ENCODE measurements at places on chromosomes 5 and 9. TPM values are rescaled to one million over a fixed set of nuclear protein-coding genes. Genes with fewer than 3 reads are reported as not detected.

- H3K4me3 ChIP-seq: no peak overlapping the region
- no peak for DNase-seq
- no peaks in the 10 kb centered on the region for H3K36me3 ChIP-seq
- no peak overlapping the region for H3K27ac ChIP-seq
- H3K27me3 ChIP-seq: no peaks in the 10 kb centered on the region
These were observed 809.8 kb upstream of the NUDT12 start for GRCh38 chr5:104372376-104372775.

- H3K27me3 ChIP-seq: no peaks in the 10 kb centered on the region
- no peaks in the 10 kb centered on the region for H3K36me3 ChIP-seq
- no peak overlapping the region for H3K27ac ChIP-seq
- H3K4me3 ChIP-seq: no peak overlapping the region
- H3K4me1 ChIP-seq: no peaks in the 10 kb centered on the region
- no peak for DNase-seq
These were observed 396.3 kb downstream of the KDM4C start for GRCh38 chr9:7154003-7154619.

The CCL27 gene
- total RNA-seq: not detected

DNA sequence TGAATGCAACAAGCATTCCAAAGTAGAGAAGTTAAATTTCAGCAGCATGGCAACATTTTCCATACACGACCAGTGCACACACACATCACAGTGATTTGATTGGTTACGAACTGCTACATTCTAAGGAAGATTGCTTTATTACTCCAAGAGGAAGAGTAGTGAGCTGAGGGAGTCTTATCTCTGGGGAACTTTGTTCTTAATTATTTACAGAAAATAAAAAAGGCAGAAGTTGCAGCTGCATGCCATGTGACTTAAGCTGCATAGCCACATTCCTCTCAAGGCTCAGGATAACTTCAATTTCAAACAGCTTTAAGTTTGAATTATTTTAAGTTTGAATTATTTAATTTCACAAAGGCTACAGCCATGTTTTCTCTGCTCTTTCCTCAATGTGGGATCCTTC, 71.6 kb upstream of the HSPB3 start:
- no peaks in the 10 kb centered on the region for H3K4me1 ChIP-seq
- no peak overlapping the region for H3K27ac ChIP-seq
- no peaks in the 10 kb centered on the region for H3K36me3 ChIP-seq
- no peak overlapping the region for H3K4me3 ChIP-seq
- no peak for DNase-seq
- no peaks in the 10 kb centered on the region for H3K27me3 ChIP-seq

The PIP5K1B gene
- 0.33 TPM for total RNA-seq

DNA sequence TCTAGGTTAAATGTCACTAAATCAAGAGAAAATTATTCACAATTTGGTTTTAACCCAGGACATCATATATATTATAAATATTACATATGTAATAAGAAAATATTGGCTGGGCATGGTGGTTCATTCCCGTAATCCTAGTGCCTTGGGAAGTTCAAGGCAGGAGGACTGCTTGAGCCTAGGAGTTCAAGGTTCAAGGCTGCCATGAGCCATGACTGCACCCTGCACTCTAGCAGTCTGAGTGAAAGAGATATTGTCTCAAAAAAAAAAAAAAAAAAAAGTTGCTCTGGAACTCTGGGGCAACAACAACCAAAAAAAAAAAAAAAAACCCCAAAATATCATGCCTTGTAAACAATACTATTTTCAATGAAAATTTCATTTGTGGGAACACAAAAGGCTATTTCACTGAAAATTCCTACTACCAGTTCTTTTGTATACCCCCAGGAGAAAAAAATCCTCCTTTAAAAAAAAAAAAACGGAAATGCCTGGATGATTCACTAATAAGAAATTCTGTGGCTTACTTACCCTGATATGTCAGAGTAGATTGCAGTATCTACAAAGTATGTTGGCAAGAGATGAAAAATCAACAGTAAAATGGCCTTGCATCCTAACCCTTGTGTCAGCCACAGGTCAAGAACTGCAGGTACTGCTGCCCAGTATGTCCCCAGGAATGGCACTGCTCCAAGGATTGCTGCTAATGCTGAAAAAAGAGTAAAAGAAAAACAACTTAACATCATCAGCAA, 22.6 kb upstream of the CTNNAL1 start:
- peak overlapping the region; percentile 55 for H3K27ac ChIP-seq
- peaks cover 1% of the 10 kb centered on the region for H3K4me1 ChIP-seq
- DNase-seq: no peak
- H3K36me3 ChIP-seq: peaks cover 9% of the 10 kb centered on the region

- H3K4me3 ChIP-seq: no peak overlapping the region
- H3K36me3 ChIP-seq: no peaks in the 10 kb centered on the region
- no peak for DNase-seq
- H3K27me3 ChIP-seq: no peaks in the 10 kb centered on the region
- no peak overlapping the region for H3K27ac ChIP-seq
These were observed 352.1 kb downstream of the MLLT3 start for GRCh38 chr9:20270161-20270560.

The PMPCA gene
- total RNA-seq: 39.5 TPM

DNA sequence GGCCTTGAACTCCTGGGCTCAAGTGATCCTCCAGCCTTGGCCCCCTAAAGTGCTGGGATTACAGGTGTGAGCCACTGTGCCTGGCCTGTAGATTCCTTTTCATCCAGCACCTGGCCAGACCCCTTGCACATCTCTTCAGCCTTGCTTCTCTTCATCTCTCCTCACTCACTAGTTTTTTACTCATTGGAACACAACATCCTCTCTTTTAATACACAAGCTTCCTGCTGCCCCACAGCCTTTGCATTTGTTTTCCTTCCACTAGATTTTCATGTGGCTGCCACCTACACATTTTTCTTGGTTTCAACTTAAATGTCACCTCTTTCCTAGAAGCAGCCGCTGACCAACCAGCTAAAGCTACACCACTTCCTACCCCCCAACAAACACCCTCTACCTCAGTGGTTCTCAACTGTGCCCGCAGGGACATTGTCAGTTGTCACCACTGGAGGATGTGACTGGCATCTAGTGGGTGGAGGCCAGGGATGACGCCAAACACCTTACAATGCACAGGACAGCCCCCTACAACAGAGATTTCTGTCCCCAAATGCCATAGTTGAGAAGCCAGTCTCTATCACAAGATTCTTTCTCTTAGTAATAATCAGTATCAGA, 33.7 kb downstream of the HAVCR1 start:
- H3K27ac ChIP-seq: no peak overlapping the region
- no peaks in the 10 kb centered on the region for H3K36me3 ChIP-seq
- H3K4me3 ChIP-seq: no peak overlapping the region
- DNase-seq: no peak
- no peaks in the 10 kb centered on the region for H3K4me1 ChIP-seq
- no peaks in the 10 kb centered on the region for H3K27me3 ChIP-seq

DNA sequence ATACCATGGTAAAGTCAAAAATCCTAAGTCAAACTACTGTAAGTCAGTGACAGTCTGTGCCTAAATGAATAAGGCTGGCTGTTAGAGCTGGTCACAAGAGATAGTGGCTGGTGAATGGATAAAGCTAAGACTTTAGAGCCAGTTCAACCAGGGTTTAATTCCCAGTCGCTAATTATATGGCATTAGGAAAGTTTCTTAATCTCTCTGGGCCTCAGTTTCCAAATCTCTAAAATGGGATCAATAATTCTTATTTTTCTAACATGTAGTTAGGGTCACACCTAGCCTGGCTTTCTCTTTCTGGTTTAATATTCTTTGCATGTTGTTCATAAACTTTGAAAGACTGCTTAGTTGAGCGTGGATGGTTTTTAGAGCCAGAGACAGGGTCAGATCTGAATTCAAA, 64.8 kb downstream of the SMIM15 start:
- H3K27ac ChIP-seq: no peak overlapping the region
- H3K4me1 ChIP-seq: no peaks in the 10 kb centered on the region
- H3K27me3 ChIP-seq: no peaks in the 10 kb centered on the region
- no peaks in the 10 kb centered on the region for H3K36me3 ChIP-seq
- H3K4me3 ChIP-seq: no peak overlapping the region
- DNase-seq: no peak

GRCh38 chr9:70013598-70014196, 30.0 kb upstream of the MAMDC2 start:
- no peaks in the 10 kb centered on the region for H3K36me3 ChIP-seq
- no peak overlapping the region for H3K27ac ChIP-seq
- H3K27me3 ChIP-seq: no peaks in the 10 kb centered on the region
- DNase-seq: no peak

DNA sequence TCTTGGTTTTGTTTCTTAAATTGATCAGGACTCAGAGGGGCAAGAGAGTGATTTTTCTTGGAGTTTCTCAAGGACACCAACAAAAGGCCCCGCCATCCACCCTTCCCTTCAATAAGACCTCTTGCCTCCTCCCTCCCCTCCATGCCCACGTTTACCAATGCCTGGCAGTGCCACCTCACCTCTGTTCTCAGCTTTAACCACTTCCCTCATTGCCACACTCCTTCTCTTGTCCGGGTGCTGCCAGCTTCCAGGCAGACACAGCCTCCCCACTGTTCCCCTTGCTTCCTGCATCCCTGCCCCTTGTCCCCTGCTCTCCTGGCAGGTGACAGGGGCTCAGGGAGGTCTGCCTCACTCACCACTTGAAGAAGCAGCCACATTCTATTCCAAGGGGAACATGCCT, 90.8 kb downstream of the LHX2 start:
- H3K27ac ChIP-seq: no peak overlapping the region
- H3K4me3 ChIP-seq: no peak overlapping the region
- DNase-seq: no peak

- no peaks in the 10 kb centered on the region for H3K36me3 ChIP-seq
- no peak overlapping the region for H3K27ac ChIP-seq
- H3K4me1 ChIP-seq: no peaks in the 10 kb centered on the region
- no peaks in the 10 kb centered on the region for H3K27me3 ChIP-seq
- DNase-seq: no peak
These were observed 96.5 kb upstream of the SLC25A48 start for GRCh38 chr5:135737701-135738563.

The SLC6A19 gene
- total RNA-seq: 4.9 TPM

The NMUR2 gene
- not detected for total RNA-seq

The TRIM7 gene
- not detected for total RNA-seq

- no peaks in the 10 kb centered on the region for H3K36me3 ChIP-seq
- H3K4me3 ChIP-seq: no peak overlapping the region
- H3K27ac ChIP-seq: no peak overlapping the region
- H3K4me1 ChIP-seq: no peaks in the 10 kb centered on the region
- no peaks in the 10 kb centered on the region for H3K27me3 ChIP-seq
These were observed 130.7 kb downstream of the PRKACG start for GRCh38 chr9:68883224-68883623.

DNA sequence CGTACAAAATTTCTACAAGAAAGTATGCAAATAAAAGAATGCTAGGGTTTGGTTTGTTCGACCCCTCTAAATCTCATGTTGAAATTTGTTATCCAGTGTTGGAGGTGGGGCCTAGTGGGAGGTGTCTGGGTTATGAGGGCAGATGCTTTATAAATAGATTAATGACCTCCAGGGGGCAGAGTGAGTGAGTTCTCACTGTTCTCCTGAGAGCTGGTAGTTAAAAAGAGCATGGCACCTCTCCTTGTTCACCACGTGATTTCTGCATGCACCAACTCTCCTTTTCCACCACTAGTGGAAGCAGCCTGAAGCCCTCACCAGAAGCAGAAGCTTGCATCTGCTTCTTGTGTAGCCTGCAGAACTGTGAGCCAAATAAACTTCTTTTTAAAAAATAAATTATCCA, 50.4 kb upstream of the FAM170A start:
- H3K4me3 ChIP-seq: no peak overlapping the region
- H3K27ac ChIP-seq: no peak overlapping the region

GRCh38 chr5:111256128-111256527, 31.9 kb downstream of the CAMK4 start:
- DNase-seq: no peak
- H3K27me3 ChIP-seq: no peaks in the 10 kb centered on the region
- no peaks in the 10 kb centered on the region for H3K4me1 ChIP-seq
- H3K4me3 ChIP-seq: no peak overlapping the region

The PDGFRB gene
- total RNA-seq: 13.1 TPM

DNA sequence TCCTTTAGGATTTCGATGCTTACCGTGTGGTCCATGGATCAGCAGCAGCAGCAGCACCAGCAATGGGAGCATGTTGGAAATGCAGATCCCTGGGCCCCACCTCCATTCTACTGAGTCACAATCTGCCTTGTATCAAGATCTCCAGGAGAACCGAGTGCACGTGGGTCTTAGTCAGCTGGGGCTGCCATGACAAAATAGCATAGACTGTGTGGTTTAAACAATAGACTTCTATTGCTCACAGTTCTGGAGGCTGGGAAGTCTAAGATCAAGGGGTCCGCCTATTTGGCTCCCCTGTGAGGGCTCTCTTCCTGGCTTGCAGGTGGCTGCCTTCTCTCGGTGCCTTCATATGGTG, 1.3 kb upstream of the PROP1 start:
- no peaks in the 10 kb centered on the region for H3K4me1 ChIP-seq
- no peak for DNase-seq
- H3K27ac ChIP-seq: no peak overlapping the region

GRCh38 chr5:662751-663435, 30.3 kb downstream of the TPPP start:
- no peak overlapping the region for H3K27ac ChIP-seq
- no peak for DNase-seq
- H3K4me3 ChIP-seq: no peak overlapping the region
- H3K4me1 ChIP-seq: peaks cover 3% of the 10 kb centered on the region

GRCh38 chr5:9972059-9972458, 277.6 kb downstream of the ATPSCKMT start:
- H3K4me1 ChIP-seq: no peaks in the 10 kb centered on the region
- DNase-seq: no peak
- H3K4me3 ChIP-seq: no peak overlapping the region
- no peak overlapping the region for H3K27ac ChIP-seq
- no peaks in the 10 kb centered on the region for H3K36me3 ChIP-seq
- H3K27me3 ChIP-seq: no peaks in the 10 kb centered on the region

DNA sequence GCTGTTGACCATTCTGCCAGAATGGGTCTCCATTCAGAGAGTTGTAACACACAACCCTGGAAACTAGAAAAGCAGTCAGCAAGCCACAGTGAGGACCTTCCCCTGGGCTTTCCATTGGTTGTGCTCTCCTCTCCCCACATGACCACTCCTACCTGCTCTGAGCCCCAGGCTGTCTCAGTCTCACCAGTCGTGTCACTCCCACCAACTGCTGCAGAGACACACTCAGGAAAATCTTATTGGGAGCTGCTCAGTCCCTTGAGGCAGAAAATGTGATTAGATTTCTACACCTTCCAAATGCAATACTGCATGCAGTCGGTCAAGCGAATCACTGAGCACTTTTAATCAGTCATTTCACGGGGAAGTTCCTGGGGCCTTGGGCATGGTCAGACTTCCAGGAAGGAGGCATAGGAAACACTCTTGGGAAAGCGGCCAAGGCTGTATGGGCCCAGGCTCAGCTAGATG, 284.2 kb upstream of the NMUR2 start:
- H3K36me3 ChIP-seq: no peaks in the 10 kb centered on the region
- no peak overlapping the region for H3K27ac ChIP-seq
- no peaks in the 10 kb centered on the region for H3K27me3 ChIP-seq
- DNase-seq: no peak
- no peak overlapping the region for H3K4me3 ChIP-seq

- no peaks in the 10 kb centered on the region for H3K4me1 ChIP-seq
- no peaks in the 10 kb centered on the region for H3K27me3 ChIP-seq
- DNase-seq: no peak
- H3K4me3 ChIP-seq: no peak overlapping the region
These were observed 222.6 kb downstream of the CAAP1 start for GRCh38 chr9:26669701-26670670.
